Type B pancreatic cell (in vitro differentiated cells): ENCODE measurements at places on chromosomes 1 and 21. TPM values are rescaled to one million over a fixed set of nuclear protein-coding genes. Genes with fewer than 3 reads are reported as not detected.

The FAM167B gene
- 1.4 and 2.1 TPM in 2 replicates for total RNA-seq

GRCh38 chr1:6086358-6086757 is 40.7 kb downstream of the KCNAB2 start:
- no peak for DNase-seq
- peaks cover 18% of the 10 kb centered on the region for H3K4me1 ChIP-seq
- no peak overlapping the region for H3K27ac ChIP-seq
- H3K36me3 ChIP-seq, result no peaks in the 10 kb centered on the region
- peaks cover 12% of the 10 kb centered on the region for H3K27me3 ChIP-seq

DNA sequence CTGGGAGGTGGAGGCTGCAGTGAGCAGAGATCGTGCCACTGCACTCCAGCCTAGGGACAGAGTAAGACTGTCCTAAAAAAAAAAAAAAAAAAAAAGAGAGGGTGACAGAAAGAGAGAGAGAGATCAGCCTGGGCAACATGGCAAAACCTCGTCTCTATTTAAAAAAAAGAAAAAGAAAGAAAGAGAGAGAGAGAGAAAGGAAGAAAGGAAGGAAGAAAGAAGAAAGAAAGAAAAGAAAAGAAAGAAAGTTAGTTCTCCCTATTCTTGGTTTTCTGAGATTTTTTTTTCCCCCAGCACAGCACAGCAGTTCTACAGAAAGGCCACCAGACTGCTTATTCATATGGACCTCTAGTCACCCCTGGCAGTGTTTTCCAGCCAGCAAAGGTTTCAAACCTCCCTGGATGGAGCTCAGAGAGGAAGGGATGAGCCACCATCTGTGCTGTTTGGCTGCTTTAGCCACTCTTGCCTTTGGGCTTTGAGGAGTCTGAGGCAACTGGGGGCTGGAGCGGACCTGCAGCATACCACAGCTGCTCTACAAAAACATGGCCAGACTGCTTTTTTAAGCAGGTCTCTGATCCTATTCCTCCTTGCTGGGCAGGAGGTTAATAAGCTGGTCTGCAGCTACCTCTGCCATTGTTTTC is 10.6 kb downstream of the S100A6 start:
- no peaks in the 10 kb centered on the region for H3K27me3 ChIP-seq
- H3K4me1 ChIP-seq, result peaks cover 30% of the 10 kb centered on the region
- H3K4me3 ChIP-seq, result no peak overlapping the region
- no peaks in the 10 kb centered on the region for H3K36me3 ChIP-seq
- DNase-seq, result no peak

The TMEM63A gene
- total RNA-seq, result 63.3 and 78.0 TPM in 2 replicates

DNA sequence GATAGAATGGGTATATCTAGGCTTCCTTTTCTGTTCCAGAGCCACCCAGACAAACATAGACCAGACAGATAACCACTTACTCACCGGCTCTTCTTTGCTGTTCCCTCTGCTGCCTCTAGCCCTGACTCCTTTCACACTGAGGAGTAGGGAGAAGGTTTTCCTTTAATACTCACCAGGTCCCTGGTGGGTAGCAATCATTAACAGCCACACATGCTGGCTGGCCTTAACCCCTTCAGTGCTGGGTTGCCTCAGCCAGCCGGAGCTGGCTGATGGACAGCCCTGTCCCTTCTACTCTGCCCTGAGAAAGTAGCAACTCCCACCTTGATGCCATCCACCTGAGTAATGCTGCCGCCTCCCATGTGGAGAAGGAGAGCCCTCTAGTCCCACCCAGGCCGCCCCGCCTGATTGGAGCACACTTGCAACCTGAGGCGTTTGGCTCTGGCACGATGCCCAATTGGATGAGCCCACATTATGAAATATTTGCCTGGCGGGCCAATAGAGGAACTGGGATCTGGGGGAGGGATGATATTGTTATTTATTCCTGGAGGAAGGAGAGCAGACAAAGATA is 71.6 kb downstream of the PLEKHA6 start:
- peak overlapping the region; percentile 80 for H3K4me3 ChIP-seq
- H3K36me3 ChIP-seq, result peaks cover 4% of the 10 kb centered on the region
- peak overlapping the region; percentile 84 for H3K27ac ChIP-seq
- H3K4me1 ChIP-seq, result peaks cover 66% of the 10 kb centered on the region
- DNase-seq, result no peak

DNA sequence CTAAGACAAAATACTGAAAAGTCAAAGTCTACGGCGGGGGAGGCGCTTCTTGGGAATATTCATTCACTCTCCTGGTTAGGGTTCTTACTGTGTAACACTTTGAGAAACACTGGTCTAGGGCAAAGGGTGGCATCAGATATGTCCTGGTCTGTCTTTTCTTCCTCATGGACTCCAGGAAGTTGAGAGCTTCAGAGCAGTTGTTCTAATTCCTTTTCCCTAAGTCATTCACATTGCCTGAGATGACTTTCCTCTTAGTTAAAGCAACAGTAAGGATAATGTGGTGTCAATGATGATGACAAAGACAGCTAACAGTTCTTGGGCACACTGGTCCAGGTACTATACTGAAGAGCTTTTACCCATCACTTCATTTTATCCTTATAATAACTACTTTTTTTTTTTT is 27.0 kb downstream of the FGGY start:
- H3K4me1 ChIP-seq, result no peaks in the 10 kb centered on the region
- H3K4me3 ChIP-seq, result no peak overlapping the region
- H3K27me3 ChIP-seq, result no peaks in the 10 kb centered on the region
- peaks cover 19% of the 10 kb centered on the region for H3K36me3 ChIP-seq
- H3K27ac ChIP-seq, result no peak overlapping the region

DNA sequence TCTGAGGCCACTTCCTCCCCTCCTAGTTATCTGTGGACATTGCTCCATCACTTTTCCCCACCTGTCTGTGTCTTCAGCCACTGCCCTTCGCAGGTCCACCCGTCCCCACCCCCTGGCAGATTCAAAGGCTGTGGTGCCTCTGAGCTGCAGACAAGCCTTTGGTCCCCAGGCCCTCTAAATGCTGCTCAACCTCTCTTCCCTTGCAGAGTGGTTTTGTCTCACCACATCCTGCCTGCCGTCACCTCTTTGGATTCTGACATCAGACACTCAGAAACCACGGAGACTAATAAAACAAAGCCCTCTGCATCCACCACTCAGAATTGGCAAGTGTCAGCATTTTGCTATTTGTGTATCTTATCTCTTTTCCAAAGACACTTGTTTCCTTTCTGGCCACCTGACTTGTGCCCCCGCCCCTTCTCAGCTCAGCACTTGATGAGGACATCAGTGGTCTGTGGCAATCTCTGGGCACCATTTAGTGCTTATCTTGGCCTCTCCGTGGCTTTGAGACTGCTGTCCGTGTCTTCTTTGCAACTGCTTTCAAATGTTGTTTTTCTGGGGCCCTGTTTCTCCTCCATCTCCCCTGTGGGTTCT is 7.7 kb downstream of the CNIH3 start:
- no peak for DNase-seq
- H3K27ac ChIP-seq, result peak overlapping the region; percentile 66
- no peaks in the 10 kb centered on the region for H3K36me3 ChIP-seq
- peaks cover 9% of the 10 kb centered on the region for H3K4me1 ChIP-seq

The DYNLT5 gene
- total RNA-seq, result 4.1 TPM in 1 of 2 replicates, not detected in the other

The WNT2B gene
- total RNA-seq, result 2.7 and 41.0 TPM in 2 replicates

- H3K4me1 ChIP-seq, result peaks cover 58% of the 10 kb centered on the region
- H3K36me3 ChIP-seq, result peaks cover 29% of the 10 kb centered on the region
- no peak overlapping the region for H3K27ac ChIP-seq
- DNase-seq, result no peak
- H3K4me3 ChIP-seq, result no peak overlapping the region
These were observed 7.5 kb downstream of the DYRK1A start for GRCh38 chr21:37374027-37374426.
